Nasal cavity respiratory epithelium epithelial cell of viscerocranial mucosa (primary cell): ENCODE measurements at places on chromosomes 4 and X. TPM values are rescaled to one million over a fixed set of nuclear protein-coding genes. Genes with fewer than 3 reads are reported as not detected.

COL25A1 gene
- 0.14 TPM in 1 of 2 replicates, not detected in the other for total RNA-seq

HTRA3 gene
- 0.14 TPM in 1 of 2 replicates, not detected in the other for total RNA-seq

SULT1B1 gene
- total RNA-seq, result under 0.01 and 0.28 TPM in 2 replicates

ATP11C gene
- total RNA-seq, result 23.6 and 27.8 TPM in 2 replicates

TRPC5OS gene
- total RNA-seq, result not detected in 2 replicates

LINC00632 gene
- under 0.01 and 0.14 TPM in 2 replicates for total RNA-seq
